ENCODE measurements at places on chromosomes 4 and X.

DNA sequence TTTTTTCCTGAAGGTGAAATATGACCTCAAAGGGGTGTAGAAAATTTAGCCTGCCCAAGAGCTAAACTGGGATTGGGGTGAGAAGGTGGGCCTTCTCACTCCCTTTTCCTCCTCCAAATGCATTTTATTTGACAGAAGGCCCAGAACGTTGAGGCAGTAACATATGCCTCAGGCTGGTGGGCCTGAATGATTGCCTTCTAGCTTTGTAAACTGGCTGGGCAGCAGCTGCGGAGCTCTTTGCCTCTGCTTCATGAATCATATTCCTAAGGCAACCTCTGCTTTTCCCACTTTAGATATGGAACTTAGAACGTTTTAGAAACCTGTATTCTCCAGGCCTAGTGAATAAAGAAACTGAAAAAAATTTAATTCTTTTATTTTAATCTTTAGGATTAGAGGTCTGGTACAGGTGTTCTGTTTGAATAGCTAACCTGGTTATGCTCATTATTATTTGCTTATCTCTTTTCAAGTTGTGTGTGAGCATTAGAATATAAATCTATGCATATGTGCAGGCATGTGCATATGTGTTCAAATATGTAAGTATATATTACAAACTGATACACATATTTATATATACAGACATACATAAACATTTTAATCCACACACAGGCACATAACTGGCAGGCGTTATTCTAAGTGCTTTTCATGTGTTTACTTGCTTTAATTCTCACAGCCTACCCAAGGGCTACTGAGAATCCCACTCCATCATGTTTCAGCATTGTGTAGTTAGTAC is 11.5 kb downstream of the PRDM8 start:
- DNase-seq = no peak

- no peak for DNase-seq
Measured at GRCh38 chrX:84441143-84441542, 61.1 kb downstream of the HDX start.

DNA sequence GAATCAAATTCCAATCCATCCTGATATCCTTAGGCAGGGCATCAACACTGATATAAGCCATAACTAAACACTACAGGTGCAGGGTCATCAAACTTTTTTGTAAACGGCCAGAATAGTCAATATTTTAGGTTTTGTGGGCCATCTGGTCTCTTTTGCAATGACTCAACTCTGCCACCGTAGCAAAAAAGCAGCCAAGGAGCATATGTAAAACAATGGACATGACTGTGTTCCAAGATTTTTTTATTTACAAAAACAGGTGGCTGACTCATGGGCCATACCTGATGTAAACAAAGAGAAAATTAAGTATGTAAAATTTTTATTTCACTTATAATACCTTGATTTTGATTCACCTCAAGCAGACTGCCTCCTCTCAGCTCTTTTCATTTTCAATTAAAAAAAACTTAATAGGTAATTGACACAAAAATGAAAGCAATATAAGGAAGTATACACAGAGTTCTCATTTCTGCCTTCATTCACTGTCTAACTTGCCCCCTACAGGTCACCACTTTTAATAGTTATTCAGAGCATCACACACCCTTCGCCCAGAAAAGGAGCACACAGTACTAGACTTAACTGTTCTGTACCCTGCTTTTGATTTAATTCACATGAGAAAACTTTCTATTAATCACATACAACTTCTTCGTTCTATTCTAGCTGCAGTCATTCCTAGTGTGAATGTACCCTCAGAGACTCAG is 35.3 kb upstream of the GPM6B start:
- no peak for DNase-seq

GRCh38 chrX:7074148-7074907 is 73.2 kb upstream of the STS start:
- no peak for DNase-seq

DNA sequence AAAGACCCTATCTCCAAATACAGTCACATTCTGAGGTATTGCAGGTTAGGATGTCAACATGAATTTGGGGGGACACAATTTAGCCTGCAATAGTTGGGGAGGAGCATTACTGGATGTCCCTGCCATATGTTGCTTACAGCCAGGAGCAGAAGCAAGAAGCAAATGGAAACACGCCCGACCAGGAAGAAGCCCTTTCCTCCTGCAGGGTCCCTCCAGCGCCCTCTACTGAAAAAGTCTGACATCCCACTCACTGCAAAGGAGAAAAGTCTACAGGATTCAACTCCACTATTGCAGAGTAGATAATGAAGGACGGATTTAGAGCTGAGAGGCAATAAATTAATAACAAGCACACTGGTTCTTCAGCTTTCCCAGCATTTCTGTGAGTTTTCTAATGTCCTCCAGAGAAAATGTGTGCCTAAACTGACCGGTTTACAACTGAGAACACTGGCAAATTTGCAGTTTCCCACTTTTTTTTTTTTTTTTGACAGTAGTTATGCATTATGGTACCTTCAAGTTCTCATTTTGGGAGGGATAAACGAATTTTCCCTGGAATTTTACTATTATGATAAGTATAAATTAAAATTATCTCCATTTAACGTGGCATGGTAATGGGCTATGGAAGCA is 31.7 kb downstream of the COQ2 start:
- no peak for DNase-seq

- DNase-seq = peak; percentile 99
Measured at GRCh38 chr4:144355811-144356757, 215.6 kb upstream of the GYPA start.

DNA sequence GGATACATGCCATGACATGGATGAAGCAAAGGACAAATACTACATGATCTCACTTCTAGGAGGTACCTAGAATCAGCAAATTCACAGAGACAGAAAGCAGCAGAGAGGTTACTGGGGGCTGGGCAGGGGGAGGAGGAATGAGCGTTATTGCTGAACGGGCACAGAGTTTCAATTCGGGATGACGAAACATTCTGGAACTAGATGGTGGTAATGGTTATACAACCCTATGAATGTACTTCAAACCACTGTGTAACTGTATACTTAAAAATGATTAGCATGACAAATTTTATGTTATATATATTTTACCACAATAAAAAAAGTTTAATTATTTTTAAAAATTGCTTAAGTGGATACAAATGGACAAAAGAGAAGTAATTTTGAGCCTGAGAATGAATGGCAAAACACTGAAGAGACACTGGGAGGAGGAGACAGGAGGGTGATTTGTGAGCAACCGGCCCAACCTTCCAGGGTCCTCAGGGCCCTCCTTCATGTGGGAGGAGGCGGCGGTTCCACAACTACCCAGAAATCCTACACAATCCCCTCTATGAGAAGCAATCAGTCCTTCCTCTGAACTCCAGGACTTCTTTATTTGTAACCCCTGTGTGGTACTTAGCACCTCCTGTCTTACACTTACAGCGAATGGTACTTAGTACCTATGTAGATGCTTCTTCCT is 14.1 kb downstream of the ACSL1 start:
- DNase-seq = no peak

- DNase-seq = no peak
Measured at GRCh38 chr4:142913461-142914030, 67.4 kb upstream of the INPP4B start.

- DNase-seq = no peak
Measured at GRCh38 chrX:136189222-136189621, 41.9 kb downstream of the FHL1 start.

GRCh38 chrX:47177079-47177478 is 16.6 kb upstream of the UBA1 start:
- DNase-seq = no peak

- DNase-seq = no peak
Measured at GRCh38 chr4:35038079-35038805, 1206.1 kb downstream of the ARAP2 start.

DNA sequence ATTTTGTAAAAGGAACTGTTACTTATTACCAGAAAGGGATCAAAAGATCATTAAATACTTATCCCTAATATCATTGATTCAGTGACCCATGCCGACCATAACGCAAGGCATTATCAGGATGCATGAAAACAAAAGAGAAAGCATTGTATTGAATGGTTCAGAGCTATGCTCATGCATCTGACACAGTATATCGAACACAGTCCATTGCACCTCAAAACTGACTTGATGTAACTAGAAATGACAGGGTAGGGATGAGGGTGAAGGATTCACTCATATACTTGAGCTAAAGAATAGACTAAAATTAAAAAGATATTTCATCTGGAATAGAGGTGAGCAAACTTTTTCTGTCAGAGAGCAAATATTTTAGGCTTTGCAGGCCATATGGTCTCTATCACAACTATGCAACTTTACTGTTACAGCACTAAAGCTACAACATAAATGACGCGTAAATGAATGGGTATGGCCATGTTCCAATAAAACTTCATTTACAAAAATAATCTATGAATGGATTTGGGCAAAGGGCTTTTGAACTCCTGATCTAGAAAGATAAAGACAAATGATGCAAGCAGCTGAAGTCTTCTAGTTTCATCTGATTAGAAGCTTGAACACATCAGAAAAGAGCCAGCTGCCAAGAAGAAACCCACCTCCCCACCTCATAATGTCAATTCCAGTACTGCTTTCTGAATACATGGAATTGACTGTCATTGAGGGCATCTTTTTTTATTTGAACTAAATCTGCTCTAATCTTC is 12.9 kb upstream of the SPP1 start:
- DNase-seq = no peak

DNA sequence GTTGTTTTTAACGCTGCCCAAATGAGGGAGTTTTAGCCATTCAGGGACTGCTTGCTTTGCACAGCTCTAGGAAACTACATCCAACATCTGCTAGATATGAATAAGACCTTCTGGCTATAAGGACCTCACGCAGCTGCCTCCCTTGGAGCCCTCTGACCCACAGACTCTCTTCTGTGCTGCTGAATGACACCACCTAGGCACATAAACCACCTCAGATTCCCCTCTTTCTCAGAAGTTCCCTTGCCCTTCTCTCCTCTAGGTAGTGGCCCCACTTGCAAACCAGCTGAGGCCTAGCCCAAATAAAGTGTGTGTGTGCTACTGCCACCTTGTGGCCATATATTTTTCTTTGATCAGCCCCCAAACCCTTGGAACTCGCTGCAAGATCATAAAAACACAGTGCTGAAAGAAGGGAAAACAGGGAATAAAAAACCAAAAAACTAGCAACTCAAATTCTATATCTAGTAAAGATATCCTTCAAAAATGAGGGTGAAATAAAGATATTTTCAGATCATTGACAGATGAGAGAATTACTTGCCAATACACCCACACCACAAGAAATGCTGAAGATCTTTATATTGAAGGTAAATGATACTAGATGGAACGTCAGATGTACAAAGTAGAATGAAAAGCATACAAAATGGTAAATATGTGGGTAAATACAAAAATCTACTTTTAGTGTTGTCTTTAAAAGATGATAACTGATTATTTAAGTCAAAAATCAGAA is 265.9 kb downstream of the ADAMTS3 start:
- DNase-seq = no peak

GRCh38 chr4:182062936-182063335 is 180.3 kb upstream of the TENM3 start:
- peak; percentile 62 for DNase-seq

DNA sequence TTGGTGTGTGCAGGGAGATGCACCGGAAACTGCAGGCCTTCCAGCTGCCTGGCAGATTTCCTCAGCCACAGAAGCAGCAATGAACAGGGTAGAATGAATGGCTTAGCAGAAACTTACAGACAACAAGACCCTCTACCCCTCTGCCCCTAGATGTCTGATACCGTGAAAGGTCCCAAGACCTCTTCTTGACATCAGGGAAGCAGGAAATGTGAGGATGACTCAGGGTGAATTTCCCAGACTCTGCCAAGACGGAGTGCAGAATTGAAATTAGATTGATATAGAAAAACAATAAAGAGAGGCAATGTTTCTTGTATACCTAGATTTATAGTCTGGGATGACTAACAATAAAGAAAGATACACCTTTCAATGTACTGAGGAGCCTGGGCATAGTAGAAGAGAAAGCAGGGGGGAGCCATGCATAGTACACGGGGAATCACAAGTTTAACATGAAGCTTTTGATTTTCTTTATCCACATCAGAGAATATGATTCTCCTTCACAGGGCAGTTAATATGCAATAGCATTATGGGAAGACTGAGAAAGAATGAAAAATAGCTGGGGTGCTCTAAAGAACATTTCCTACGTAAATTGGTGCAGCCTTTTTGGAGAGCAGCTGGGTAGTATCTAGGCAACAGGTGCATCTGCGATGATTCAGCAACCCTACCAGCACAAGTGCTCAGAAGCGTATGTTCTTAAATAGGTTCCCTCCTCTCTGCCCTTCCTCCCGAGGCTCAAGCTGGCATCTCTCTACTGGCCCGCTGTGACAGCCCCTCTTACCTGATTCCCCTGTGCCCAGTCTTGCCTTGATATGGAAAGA is 18.3 kb upstream of the CXCR3 start:
- no peak for DNase-seq

GRCh38 chrX:54482839-54483593 is 13.0 kb downstream of the FGD1 start:
- no peak for DNase-seq

DNA sequence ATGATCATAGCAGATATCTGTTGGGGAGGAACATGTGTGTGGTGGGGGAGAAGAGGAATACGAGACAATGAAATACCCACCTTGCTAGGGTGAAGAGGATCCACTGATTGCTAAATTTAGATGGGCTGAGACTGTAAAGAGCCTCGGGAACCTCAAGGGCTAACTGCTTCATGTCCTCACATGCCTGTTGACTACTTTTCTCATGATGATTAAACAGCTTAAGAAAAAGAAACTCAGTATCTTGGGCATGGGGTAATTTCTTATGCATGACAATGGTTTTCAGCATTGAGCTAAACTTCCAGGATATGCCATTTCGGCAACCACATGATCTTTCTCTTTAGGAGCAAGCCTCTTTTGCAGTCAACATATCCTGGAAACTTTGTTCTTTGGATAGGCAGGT is 3.9 kb upstream of the LNX1 start:
- DNase-seq = no peak

DNA sequence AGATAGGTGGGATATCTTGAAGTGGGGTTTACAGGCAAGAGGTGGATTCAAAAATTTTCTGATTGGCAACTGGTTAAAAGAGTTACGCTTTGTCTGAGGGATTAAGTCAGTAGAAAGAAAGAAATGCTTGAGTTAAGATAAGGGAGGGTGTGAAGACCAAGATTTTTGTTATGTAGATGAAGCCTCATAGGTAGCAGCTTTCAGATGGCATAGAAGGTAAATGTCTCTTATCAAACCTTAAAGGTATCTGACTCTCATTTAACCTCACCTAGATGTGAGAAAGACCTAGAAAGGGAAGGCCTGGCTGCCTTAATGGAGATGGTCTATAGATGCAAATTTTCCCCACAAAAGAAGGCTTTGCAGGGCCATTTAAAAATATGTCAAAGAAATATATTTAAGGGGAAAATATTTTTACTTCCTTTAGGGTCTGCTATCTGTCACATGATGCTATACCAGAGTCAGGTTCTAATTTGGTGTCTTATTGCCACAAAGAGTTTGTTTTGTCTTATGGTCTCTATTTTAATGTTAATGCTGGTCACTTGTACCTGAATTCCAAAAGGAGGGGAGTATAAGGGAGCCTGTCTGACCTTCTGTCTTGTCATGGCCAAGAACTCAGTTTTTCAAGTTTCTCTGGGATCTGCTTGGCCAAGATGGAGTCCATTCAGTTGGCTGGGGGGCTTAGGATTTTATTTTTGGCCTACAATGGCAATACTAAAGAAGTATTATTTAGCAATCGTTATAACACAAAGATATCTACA is 699.1 kb upstream of the AMOT start:
- DNase-seq = no peak

- DNase-seq = no peak
Measured at GRCh38 chrX:100698551-100698950, 33.4 kb downstream of the SYTL4 start.

GRCh38 chr4:53702334-53703266 is 111.3 kb upstream of the LNX1 start:
- no peak for DNase-seq

GRCh38 chr4:25065431-25065858 is 34.7 kb upstream of the LGI2 start:
- DNase-seq = no peak

GRCh38 chr4:10011885-10012284 is 9.4 kb downstream of the SLC2A9 start:
- DNase-seq = no peak

Data from fibroblast of skin of left biceps (primary cell).